ENCODE measurements at places on chromosomes 13 and 19.

DNA sequence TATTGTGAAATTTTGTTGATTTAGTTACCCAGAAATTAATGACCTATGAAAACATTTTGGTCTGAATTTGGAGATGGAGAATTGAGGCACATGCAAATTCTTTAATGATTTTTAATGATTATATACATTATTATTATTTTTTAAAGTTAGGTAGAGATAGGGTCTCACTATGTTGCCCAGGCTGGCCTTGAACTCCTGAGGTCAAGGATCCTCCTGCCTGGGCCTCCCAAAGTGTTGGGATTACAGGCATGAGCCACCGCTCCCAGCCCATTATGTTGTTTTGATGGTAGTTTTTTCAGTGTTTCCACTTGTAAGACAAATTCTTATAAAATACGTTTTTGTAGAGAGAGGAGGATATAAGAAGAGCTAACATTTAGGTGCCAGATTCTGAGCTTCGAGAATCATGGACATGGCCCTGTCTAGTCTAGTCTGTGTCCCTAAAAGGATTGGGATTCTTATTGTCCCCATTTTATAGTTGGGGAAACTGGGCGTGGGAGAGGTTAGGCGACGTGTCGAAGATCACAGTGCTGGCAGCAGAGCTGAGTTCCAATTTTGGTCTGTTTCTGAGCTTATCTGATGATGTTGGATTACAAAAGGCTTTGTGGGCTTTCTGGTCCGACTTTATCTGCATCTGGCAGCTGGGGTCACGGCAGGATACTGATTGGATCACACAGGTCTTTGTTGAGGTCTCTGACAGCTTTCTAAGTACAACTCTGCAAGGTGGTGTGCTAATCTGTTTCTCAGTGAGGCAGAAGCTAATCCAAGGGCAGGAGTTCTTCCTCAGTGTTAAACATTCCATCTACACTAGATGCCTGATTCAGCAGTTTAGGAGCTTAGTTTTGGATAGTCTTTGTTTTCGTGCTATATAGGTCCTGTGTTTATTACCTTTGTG, 7.5 kb upstream of the WDR88 start:
- DNase-seq = no peak

- DNase-seq = no peak
Measured at GRCh38 chr13:20371825-20372224, 139.7 kb upstream of the GJB6 start.

DNA sequence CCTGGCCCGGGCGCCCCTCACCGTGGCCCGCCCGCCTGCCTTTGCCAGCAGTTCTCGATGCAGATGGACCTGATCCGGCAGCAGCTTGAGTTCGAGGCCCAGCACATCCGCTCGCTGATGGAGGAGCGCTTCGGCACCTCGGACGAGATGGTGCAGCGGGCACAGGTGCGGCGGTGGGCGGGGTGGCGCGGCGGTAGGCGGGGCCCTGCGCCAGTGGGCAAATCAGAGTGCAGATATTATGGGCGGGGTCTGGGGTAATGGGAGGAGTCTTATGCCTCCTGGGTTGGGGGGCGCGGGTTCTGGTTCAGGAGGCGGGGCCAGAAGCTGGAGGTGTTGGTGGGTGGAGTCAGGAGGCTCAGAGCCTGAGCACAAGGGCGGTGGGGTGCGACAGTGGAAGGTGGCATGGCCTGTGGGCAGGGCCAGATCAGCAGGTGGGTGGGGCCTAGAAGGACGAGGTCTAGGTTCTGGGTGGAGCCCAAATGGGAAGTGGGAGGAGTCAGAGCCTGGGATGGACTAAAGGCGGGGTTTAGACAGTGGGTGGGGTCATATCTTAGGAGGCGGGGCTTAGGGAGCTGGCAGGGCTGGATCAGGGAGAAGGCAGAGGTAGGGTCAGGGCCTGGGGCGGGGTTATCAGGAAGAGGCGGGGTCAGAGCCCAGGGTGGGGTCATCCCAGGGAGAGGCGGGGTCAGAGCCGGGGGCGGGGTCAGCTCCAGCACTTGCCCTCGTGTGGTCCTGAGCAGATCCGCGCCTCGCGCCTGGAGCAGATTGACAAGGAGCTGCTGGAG, 5.6 kb downstream of the APC2 start:
- DNase-seq = no peak

DNA sequence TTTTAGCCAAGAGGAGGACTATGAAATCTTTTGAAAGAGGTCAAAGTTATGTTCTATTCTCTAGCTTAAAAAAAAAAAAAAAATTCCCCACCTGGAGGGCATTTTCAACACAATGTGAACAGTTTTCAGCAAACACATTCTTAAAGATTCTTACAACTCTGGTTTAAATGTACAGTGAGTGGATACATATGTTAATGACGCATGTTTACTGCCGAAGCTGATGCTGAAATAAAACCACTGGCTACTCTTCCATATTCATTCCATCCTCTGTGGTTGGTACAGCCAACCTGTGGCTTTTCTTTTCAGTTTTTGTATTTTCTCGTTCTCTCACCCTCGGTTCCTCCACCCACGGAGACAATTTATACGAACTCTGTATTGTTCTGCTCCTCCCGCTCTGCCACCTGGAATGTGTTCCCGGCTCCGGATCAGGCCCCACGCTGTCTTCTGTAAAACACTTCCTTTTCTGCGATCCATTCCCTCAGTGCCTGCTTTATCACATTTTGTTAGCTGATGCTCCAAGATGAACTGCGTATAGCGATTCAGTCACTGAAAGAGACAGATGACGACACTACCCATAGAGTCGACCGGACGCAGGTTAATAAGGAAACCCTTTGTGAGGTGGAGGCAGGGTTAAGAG, 466.4 kb upstream of the ARGLU1 start:
- DNase-seq = no peak

DNA sequence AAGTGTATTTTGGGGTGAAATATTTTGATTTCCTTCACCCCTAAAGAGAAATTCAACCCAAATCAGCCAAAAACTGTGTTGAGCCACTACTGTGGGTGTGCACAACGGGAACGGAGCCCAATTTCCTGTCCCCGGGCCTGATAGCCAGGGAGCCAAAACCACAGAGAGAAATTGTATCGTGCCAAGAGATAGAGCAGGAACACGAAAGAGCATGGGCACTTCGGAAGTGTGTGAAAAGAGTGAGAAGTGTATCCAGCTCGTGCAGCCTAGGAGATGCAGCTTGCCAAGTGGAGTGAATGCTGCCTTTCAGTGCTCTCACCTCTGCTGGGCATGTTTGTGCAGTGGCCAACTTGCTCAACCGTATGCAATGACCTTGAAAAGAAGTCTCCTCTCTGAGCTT, 19.4 kb upstream of the PLEKHF1 start:
- DNase-seq = no peak

- no peak for DNase-seq
Measured at GRCh38 chr13:85657942-85658341, 141.3 kb downstream of the SLITRK6 start.

- no peak for DNase-seq
Measured at GRCh38 chr19:51511353-51511752, 9.8 kb upstream of the SIGLEC12 start.

GRCh38 chr13:94716016-94716415, 3.7 kb upstream of the SOX21 start:
- no peak for DNase-seq

DNA sequence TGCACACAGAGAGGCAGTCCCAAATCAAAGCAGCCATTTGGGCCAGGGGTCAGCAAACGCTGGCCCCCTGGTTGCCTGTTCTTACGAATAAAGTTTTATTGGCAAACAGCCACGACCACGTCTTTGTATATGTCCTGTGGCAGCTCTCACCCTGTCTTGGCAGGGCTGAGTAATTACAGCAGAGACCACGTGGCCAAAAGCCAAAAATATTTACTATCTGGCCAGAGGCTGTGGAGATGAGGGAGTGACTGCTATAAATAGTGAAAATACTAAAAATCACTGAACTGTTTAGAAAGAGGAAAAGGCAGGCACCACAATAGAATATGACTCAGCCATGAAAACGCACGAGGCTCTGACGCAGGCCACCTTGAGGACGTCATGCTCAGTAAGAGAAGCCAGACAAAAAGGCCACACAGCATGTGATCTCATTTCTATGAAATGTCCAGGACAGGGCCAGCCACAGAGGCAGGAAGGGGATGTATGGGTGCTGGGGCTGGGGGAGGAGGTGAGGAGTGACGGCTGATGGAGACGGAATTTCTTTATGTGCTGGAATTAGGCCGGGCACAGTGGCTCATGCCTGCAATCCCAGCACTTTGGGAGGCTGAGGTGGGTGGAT, 29.4 kb downstream of the SMIM24 start:
- DNase-seq = peak; percentile 97

DNA sequence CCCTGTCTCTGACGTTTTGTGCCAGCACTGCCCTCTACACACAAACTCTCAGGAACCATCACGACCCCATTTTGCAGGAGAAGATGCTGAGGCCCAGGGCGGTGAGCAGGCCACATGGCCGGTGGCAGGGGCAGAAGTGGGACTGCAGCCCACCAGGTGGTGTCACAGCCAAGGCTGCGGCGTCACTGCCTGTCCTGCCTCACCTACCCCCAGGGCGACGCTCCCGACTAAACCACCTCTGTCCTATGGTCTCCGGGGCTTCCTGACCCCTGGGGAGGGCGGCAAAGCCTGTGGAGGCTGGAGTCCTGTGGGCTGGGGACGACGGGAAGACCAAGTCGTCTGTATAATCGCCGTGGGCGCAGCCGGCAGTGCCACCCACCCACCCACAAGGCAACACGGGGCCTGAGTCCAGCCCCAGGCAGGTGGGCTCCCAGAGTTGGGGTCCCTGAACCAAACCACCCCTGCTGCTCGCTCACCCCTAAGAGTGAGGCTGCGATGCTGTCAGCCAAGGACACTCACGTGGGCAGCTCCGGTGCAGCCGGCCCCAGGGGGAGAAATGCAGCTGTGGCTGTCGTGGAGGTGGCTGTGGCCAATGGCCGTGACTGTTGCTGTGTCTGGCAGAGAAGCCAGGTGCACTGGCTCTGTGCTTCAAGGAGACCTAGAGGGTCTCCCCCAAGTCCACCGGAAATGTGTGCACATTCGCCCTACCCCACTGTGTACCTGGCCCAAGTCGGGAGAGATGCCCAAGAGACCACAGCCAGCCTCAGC, 29.7 kb downstream of the RASA3 start:
- DNase-seq = no peak

GRCh38 chr13:29886446-29886845, 36.0 kb upstream of the UBL3 start:
- no peak for DNase-seq

GRCh38 chr19:3798137-3798536, 12.0 kb upstream of the MATK start:
- DNase-seq = no peak

- no peak for DNase-seq
Measured at GRCh38 chr19:4096049-4096892, 27.7 kb downstream of the MAP2K2 start.

DNA sequence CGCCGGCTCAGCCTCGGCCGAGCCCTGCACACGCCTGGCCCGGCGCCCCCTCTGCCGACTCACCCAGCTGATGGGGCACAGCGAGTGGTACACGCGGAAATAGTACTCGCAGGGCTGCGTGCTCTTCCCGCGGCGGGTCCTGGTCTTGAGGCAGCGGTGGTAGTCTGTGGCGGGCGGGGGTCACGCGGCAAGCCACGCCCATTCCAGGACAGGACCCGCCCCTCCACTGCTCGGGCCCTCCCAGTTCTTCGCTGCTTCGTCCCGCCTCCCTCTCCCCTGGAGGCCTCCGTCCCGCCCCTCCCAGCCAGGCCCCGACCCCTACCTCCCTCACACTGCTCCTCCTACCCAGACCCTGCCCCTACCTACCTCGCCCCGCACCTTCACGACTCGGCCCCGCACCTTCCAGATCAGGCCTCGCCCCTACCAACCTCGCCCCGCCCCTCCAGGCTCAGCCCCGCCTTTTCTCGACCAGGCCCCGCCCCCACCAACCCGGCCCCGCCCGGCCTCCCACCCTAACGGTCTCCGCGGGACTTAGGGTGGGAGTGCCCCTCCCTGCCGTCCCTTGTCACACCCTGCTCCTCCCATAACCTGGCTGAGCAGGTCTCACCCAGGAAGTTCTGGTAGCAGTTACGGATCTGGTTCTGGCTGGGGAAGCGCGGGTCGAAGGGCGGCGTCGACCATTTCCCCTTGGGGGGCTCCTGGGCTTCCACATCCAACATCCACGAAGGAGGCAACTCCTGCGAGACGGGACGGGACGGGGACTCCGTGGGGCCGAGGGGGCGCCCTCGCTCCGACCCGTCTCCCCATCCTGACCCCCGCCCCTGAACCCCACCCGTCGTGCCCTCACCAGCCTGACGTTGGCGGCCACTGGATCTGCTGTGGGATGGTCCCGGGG, 469 bp downstream of the COX6B2 start:
- peak; percentile 26 for DNase-seq

DNA sequence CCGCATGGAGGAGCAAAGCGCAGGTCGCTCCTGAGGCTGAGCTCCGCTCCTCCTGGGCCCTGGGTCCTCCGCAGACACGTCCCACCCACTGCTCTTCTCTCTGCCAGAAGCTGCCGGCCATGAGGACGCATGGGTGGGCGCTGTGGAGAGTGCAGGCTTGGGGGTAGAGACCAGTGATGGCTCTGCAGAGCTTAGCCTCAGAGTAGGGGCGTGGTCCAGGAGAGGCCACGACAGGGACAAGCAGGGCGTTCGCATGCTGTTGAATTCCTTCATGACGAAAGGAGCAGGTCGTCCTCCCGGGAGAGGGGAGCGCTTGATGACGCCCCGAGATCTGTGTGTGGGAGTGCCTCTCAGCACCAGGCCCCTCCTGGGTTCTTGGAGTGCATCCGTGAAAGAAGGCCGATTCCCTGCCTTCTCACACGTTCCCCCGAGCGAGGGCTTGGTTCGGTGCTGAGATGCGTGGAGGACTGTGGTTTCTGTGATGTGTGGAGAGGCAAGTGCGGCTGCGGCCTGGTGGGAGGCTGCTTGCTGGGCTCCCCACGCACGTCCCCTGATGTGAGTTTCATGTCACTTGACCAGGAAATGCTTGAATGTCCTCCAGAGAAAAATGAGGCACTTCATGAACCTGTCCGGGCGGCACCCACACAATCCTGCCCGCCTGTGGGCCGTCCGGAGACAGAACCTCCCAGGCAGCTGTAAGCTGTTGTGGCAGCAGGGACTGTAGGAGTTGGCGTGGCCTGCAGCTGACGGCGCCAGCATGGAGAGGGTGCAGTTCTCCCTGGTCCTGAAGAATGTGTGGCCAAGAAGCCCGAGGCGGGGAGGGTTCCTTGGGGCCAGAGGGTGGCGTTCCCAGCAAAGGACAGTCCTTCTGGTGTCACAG, 4.5 kb downstream of the SF3A2 start:
- DNase-seq = no peak

DNA sequence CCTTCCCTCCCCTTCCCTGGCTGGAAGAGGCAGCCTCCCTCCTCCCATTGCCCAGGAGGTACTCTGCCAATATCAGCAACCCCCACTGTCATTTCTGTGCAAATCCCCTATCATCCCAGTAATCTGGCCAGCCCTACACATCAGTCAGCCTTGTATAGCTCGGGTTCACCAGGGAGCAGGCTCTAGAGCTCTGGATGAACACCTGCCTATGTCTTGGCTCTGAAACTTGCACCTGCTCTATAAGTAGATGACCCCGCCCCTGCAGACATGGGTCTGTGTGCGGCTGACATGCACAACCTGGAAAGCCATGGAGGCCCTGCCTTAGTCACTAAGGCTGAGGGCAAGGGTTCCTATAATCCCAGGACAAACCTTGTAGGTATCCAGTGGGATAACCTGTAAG, 1042.9 kb downstream of the UQCRFS1 start:
- DNase-seq = no peak

Data from fibroblast of the conjunctiva (primary cell).